ENCODE measurements at places on chromosomes 6 and 20.

GRCh38 chr6:142784344-142784743, 160.6 kb downstream of the HIVEP2 start:
- no peak for DNase-seq

- no peak for DNase-seq
Observed at GRCh38 chr20:53399083-53399482, 194.6 kb downstream of the ZNF217 start.

DNA sequence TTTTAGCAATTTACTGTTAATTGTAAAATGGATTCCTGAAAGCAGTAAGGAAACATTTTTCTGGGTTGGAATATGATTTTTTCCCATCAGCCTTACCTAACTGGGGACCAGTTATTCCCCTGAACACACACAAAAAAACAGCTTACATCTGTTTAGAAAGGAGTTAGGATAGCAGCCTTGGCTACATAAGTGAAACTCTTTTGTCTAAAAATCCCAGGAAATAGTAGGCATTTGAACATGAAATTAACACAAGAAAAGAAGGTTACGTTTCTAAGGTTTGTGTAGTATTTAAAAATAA, 696.2 kb upstream of the MARCKS start:
- DNase-seq = no peak

DNA sequence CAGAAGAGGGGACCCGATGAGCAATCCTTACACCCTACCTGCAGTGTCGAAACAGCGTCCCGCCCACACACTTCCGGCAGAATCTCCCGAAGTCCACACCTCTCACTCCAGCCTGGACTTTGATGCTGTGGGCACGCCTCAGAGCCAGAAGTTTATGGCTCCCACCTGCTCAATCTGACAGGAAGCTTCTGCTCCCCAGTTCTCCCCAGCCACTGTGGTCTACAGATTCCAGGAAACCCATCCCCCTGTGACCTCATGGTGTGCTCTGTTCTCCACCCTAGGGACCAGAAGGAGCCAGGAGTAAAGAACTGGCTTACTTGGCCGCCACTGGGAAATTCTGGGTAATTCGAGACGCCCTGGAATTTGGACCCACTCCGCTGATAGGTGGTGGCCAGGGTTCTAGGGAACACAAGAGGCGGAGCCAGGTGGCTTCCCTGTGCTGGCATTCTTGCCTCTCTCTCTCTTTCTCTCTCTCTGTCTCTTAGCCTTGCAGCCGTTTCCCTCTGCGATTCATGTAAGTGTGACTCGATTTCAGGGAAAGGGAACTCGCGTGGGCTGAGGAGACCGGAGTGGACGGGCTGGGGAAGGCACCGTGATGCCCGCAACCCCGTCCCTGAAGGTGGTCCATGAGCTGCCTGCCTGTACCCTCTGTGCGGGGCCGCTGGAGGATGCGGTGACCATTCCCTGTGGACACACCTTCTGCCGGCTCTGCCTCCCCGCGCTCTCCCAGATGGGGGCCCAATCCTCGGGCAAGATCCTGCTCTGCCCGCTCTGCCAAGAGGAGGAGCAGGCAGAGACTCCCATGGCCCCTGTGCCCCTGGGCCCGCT, at the start of gene TRIM15:
TRIM15 (plus strand) TSS at position 457 of the 828 bp plus-strand sequence; CDS start at position 596, 139 bp downstream.
- DNase-seq = peak; percentile 60

DNA sequence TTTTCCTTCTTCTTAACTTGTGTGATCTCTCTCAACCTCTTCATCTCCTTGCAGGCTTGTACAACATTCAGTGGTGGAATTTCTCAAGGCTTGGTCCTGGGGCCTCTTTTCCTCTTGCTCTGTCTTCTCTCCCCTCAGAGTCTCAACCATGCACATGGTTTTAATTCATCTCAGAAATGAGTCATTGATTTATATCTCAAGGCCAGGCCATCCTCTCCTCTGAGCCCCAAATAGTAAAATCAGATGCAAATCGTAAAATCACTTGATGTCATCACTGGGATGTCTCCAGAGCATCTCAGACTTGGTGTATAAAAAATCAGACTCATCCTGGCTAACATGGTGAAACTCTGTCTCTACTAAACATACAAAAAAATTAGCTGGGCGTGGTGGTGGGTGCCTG, 85.0 kb downstream of the FNDC1 start:
- no peak for DNase-seq

- no peak for DNase-seq
Observed at GRCh38 chr6:36975231-36976006, 10.6 kb downstream of the MTCH1 start.

GRCh38 chr6:6351511-6352025, 31.1 kb upstream of the F13A1 start:
- no peak for DNase-seq

- no peak for DNase-seq
Observed at GRCh38 chr6:107423474-107423990, 35.8 kb downstream of the PDSS2 start.

- DNase-seq = peak; percentile 18
Observed at GRCh38 chr20:24638591-24639548, 169.4 kb downstream of the SYNDIG1 start.

GRCh38 chr20:2817891-2818595, 1.9 kb downstream of the TMEM239 start:
- DNase-seq = no peak

GRCh38 chr6:90463359-90463758, 123.5 kb downstream of the MAP3K7 start:
- no peak for DNase-seq

DNA sequence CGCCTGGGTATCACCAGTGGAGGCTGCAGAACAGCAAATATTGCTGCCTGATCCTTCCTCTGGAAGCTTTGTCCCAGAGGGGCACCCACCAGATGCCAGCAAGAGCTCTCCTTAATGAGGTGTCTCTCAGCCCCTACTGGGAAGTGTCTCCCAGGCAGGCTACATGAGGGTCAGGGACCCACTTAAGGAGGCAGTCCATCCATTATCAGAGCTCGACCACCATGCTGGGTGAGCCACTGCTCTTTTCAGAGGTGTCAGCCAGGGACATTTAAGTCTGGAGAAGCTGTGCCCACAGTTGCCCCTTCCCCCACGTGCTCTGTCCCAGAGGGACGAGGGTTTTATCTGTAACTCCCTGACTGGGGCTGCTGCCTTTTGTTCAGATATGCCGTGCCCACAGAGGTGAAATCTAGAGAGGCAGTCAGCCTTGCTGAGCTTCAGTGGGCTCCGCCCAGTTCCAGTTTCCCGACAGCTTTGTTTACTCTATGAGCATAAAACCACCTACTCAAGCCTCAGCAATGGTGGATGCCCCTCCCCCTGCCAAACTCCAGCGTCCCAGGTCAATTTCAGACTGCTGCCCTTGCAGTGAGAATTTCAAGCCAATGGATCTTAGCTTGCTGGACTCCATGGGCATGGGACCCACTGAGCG, 25.9 kb upstream of the AIG1 start:
- no peak for DNase-seq

DNA sequence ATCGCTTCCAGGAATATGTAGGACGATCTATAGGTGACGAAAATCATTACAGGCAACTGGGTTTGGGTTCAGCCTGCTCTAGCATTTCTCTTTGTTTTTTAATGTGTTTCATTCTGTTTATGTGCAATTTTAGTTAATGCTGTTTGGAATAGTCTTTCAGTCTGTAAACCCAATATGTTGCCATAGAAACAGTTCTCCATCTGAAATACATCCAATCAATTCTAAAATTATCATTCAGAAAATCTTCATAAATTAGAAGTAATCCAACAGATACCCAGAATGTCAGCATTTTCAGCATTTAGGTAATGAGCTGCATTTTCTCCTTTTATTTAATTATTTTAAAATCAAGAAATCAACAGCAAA, 34.8 kb upstream of the COL9A1 start:
- DNase-seq = no peak

GRCh38 chr20:5675103-5676091, 74.8 kb upstream of the SHLD1 start:
- no peak for DNase-seq

- no peak for DNase-seq
Observed at GRCh38 chr20:8271727-8272126, 139.7 kb downstream of the PLCB1 start.

DNA sequence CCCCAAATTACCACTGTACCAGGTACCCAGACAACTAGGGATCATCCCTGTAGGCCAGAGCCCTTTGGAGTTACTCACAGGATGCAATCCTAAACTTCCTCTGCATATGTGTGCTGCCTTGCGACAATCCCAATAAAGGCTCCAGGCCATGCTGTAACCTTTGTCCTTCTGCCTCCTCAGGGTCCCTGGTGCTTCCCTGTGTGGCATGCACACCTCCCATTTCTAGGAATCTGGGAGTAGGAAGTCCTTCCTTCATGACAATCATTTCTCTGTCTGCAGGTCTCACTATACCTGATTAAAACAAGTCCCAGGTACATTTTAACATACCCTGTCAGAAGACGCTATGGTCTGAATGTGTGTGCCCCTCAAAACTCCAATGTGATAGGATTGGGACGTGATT, 37.0 kb upstream of the MCUR1 start:
- peak; percentile 18 for DNase-seq

DNA sequence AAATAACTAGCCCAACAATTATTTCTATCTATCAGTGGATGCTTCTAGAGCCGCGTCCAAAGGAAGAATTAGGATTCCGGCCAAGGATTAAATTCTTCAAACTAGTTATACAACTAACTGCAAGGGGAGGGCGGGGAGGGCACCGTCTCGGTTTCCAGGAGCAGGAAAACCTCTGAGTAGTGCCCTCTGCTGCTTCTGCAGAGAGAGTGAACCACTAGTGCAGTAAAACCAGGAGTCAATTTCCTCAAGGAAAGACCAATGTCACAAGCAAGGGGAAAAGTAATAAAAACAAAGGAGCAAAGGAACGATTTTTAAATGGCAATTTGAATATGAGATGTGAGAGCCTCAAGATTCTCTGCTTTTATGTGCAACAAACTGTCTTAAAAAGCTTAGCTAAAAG, 16.5 kb upstream of the UBE2J1 start:
- peak; percentile 58 for DNase-seq

DNA sequence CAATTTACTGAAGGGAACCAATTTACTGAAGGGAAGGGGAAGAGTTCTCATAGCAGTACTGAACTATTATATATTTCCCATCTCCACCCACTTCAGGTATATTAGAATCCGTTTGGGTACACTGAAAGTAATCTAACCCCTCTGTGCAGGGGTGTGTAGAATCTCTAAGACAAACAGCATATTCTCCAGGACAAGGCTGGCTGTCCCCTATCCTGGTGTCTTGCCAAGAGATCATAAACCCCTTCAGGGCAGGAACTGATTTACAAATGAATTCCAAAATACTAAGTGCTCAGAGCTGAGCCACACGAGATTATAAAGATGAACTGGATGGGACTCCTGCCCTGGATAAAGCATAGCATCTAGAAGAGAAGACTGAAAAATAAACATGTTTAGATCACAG, 9.2 kb downstream of the ASF1A start:
- DNase-seq = no peak

GRCh38 chr6:162177746-162178145, 549.8 kb downstream of the PRKN start:
- peak; percentile 45 for DNase-seq

Measured in H9 (cell line).